NCI-H187 treated with DMSO at 0.1 percent for 48 hours (cell line): ENCODE measurements at places on chromosomes 7 and 10.

GRCh38 chr10:31134311-31134952 lies 102.8 kb upstream of the ZNF438 start:
- no peak for DNase-seq

- DNase-seq: no peak
Measured at GRCh38 chr10:11757454-11757820, 15.3 kb downstream of the ECHDC3 start.

- no peak for DNase-seq
Measured at GRCh38 chr10:19921300-19922140, 105.3 kb downstream of the PLXDC2 start.

GRCh38 chr10:54613162-54613561 lies 187.9 kb downstream of the PCDH15 start:
- DNase-seq: no peak

- DNase-seq: no peak
Measured at GRCh38 chr10:15843695-15844094, 16.6 kb downstream of the MINDY3 start.

GRCh38 chr7:109696723-109697122 lies 1127.0 kb downstream of the DNAJB9 start:
- DNase-seq: no peak

- no peak for DNase-seq
Measured at GRCh38 chr10:110223298-110223925, 16.0 kb downstream of the MXI1 start.

GRCh38 chr10:69073026-69073425 lies 14.9 kb upstream of the SRGN start:
- DNase-seq: no peak

- DNase-seq: no peak
Measured at GRCh38 chr10:21959998-21960397, 43.5 kb downstream of the DNAJC1 start.

DNA sequence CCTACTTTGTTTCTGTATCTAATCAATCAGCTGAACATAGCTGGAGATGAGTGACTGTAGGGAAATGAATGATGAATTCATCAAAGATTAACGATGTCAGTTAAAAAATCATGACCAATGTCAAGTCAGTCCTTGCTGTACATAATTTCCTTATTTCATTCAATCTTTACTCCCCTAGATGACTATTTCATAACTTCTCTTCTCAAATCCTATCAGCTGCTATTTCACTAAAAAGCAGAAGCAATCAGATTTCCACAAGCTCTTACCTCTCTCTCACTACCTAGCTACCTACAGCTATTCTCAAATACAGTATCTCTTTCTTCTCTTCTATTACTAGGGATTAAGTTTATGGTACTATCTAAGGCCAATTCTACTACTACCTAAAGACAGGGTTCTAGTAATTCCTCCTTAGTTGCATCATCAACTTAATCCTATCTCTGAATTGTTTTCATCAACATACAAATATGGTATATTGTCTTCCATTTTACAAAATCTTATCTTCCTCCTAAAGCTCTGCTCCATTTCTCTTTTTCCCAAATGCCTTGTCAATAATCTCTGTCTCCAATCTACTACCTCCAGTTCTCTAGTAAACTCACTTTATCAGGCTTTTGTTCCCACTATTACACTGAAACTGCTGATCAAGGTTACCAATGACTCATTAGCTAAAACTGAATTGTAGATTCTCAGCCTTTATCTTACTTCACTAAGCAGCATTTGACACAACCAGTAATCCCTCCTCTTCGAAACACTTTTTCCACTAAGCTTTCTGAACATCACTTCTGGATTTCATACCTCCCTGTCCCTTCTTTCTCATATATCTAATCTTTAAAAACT lies 28.4 kb downstream of the JMJD1C start:
- no peak for DNase-seq

DNA sequence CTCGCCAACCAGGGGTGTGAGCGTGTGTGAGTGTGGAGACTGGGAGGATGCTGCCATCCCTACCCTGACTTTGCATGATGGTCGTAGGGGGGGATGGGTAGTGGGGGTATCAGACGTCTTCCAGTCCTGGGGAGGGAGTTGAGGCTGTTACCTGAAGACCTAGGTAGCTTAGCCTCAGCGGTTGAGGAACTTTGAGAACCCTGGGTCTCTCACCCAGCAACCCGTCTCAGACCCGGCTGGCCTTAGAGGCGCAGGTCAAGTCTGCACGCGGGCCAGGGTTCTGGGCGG lies 2.7 kb downstream of the SLC4A2 start:
- no peak for DNase-seq

- DNase-seq: no peak
Measured at GRCh38 chr10:35359056-35359455, 22.7 kb downstream of the CCNY start.

GRCh38 chr10:75355706-75356105 lies 45.9 kb downstream of the ZNF503 start:
- DNase-seq: no peak

DNA sequence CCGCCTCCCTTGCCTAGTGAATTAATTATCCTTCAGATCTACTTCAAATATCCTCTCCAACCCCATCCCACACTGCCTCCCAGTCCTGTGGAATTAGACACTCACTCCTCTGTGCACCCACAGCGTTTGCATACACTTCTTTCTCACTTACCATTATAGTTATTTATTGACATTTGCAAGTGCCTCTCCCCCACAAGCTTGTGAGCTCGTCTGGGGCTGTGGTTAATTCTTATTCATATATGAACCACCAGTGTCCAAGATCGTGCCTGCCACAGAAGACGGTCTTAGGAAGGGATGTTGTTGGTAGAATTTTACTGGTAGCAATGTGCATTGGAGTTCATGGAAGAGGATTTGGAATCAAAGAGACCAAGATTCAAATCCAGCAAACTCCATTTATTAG lies 68.1 kb upstream of the AOAH start:
- no peak for DNase-seq

DNA sequence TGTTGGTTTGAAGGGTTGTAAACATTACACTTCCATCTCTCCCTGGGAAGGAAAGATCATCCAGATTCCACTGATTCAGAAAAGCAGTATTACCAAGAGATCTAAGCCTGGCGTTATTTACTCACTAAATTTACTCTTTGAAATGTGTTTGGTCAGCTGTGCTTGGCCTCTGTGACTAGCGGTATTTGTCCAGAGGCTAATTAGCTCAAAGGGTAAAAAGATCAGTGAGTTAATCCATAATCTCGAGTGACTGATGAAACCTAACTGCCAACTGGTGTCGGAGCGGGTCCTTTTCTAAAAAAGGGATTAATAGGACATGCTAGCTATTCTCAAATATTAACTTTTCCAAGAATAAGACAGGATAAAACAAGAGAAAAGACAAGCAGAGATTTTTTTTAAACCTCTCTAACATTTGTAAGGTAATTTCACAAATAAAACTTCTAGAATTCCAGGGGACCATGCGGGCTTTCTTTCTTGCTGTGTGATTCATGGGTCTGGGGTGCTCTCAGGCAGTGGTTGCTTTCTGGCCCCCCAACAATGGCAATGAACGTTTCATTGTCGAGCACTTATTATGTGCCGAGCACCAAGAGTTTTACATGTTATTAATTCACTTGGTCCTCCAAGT lies 247.3 kb upstream of the AOAH start:
- no peak for DNase-seq

GRCh38 chr7:1269336-1269890 lies 36.7 kb downstream of the UNCX start:
- no peak for DNase-seq
